Anterior cingulate cortex (tissue), 58 donors: ENCODE measurements at places on chromosomes 3 and 15.

DNA sequence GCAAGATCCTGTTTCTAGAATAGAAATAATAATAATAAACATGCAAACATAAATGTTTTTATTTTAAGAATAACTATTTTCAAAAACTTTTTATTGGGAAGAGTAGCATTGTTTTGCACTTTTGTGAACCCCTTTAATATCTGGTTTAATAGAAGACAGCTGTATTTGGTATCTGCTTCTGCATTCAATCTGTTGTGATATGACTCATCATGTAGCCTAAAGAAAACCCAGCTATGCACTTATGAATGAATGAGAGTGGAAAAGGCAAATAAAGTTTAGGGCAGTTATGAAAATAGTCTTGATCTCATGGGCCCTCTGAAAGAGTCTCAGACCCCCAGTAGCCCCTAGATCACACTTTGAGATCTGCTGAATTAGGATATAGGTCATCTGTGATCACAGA lies 100.4 kb upstream of the PPP2R3A start:
- DNase-seq = no peak

GRCh38 chr3:100603469-100603868 lies 5.9 kb upstream of the ADGRG7 start:
- no peak for DNase-seq

GRCh38 chr15:85475317-85475701 lies 94.9 kb downstream of the AKAP13 start:
- no peak for DNase-seq

- DNase-seq = no peak
These were observed 836.1 kb upstream of the CFAP20DC start for GRCh38 chr3:59885899-59886400.

DNA sequence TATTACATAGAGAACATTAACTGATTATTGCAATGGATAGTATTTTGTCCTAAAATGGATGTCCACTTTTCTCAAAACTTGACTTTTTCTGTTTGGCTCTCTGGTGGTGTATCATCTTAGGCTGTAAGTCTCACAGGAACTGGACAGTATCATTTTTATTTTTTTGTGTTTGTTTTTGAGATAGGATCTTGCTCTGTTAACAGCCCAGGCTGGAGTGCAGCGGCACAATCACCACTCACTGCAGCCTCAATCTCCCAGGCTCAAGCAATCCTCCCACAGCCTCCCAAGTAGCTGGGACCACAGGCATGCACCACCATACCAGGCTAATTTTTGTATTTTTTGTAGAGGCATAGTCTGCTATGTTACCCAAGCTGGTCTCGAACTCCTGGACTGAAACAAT lies 13.1 kb downstream of the CHST14 start:
- no peak for DNase-seq

DNA sequence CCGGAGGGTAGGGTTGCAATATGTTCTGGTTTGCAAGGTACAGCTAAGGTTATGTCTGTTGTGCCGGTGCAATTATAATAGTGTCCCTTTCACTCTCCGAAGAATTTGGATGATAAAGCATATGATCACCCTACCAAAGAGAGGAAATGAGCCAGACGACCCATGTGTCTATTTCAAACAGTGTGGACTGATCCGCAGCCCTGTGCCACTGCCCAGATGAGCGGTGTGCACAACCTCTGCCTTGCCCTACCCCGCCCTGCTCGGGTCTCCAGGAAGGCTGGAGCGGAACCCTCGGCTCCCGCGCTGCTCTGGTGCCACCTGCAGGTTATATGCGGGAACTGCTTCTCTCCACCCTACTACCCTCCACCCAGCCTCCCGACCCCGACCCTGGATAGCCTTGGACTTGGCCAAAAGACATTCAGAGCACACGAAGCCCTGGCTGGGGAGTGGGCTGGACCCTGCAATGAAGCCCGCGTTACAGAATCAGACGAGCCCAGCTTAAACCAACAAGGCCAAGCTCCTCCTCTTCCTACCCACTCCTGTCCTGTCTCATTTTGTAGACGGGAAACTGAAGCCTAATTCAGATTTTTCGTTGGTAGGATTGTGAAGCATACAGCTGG lies 68.4 kb upstream of the CHRNB4 start:
- DNase-seq = peak; percentile 50

DNA sequence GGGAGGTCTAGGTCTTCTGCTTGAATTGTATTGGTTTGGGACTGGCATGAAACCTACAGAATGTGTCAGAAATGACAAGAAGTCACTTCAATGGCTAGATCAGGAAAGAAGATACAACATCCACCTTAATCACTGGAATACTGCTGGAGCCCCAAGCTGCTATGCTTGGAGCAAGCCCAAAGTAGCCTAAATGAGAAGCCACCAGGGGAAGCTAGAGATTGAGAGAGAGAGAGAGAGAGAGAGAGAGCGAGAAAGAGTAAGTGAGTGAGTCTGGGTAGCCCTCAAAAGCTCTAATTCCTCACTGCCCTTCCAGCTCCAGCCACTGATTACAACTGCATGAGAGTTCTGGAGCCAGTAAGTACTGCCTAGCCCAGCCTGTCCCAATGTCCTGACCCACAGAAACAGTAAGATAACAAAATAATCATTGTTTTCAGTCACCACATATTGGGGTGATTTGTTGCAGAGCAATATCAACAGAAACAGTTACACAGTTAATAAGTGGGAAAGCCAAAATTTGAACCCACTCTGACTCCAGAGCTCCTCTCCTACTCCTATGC lies 529.2 kb upstream of the GOLIM4 start:
- no peak for DNase-seq

GRCh38 chr3:159821110-159821509 lies 167.5 kb upstream of the IL12A start:
- no peak for DNase-seq

DNA sequence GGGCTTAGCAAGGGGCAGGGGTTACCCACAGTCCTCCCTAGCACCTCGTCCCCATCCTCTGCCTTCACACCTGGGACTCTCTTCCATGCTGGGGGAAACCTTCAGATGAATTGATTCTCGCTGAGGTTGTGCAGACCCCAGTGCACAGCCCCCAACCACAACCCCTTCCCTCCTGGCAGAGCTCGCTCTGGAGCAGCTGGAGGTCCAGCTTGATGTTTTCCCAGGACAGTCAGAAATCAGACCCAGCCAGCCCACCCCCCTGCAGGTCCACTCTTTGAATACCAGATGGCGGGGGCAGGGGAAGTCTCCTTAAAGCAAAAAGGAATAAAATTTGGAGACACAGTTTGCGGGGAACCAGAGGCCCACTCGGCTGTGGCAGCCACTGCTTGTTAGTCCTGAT lies 234.4 kb downstream of the XXYLT1 start:
- DNase-seq = no peak

- no peak for DNase-seq
These were observed 255.9 kb downstream of the XXYLT1 start for GRCh38 chr3:195015021-195015420.

DNA sequence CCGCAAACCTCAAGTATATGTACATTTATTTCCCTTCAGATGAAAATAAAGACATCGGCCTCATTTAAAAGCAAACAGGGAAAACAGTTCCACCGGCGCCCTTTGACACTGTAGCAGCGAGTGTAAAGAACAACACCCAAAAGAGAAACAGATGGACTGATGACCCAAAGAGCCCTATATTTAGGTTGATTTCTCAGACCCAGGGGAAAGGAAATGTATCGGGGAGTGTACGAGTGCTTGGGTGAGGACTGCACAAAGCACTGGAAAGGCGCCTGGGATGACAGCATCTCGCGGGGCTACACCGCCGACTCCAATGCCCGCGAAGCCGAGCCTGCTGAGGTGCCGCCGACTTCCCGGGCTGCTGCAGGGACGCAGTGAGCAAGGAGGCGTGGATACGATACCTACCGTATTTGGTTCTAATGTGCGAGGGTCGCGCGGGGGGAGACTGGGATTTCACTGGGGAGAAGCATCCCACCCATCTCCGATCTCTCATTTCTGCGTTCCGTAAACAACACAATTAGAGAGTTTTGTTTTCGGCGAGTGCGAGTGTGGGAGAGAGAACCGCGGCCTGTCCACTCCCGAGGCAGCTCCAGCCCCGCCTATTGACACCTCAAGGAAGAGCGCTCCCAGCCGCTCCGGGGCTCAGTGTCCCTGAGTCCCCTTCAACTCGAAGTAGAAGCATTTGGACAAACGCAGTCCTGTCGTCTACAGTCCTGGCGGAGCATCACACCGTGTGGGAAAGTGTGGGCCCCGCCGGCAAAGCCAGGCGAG lies 2.0 kb downstream of the MECOM start:
- no peak for DNase-seq

DNA sequence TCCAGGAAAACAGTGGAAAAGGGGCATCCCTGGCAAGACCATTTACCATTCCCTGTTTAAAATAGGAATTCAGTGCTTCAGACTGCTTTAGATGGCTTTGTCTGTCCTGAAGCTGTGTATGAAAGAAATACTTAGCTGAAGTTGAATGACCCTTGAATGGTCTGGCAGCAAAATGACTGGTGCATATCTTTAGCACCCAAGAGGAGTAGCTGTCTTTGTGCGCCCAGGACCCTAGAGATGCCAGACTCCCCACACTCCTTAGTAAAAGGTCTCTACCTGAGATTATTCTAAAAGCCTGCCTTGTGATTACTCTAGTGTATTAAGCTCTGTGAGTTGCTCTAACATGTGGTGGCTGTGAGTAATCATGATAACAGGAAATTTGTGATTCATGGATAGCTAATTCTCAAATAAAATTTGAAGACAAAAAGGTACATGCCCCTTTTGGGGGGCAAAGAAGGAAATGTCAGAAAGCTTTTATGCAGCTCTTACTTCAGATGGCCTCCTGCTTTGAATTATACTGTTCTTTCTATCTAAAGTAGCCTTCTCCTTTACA lies 3.2 kb downstream of the MAPKBP1 start:
- no peak for DNase-seq

GRCh38 chr3:173529062-173529711 lies 131.6 kb downstream of the NLGN1 start:
- no peak for DNase-seq

DNA sequence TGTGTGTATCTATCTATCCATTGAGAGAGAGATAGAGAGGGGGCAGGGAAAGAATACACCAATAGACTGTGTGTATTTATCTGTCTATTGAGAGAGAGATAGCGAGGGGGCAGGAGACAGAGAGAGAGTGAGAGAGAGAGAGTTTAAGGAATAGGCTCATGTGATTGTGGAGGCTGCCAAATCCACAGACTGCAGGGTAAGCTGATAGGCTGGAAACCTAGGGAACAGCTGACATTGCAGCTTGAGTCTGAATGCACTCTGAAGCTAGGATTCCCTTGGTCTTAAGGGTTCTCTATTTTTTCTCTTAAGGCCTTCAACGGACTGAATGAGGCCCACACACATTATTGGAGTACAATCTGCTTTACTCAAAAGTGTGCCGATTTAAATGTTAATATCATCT lies 255.8 kb downstream of the EPHA3 start:
- no peak for DNase-seq

DNA sequence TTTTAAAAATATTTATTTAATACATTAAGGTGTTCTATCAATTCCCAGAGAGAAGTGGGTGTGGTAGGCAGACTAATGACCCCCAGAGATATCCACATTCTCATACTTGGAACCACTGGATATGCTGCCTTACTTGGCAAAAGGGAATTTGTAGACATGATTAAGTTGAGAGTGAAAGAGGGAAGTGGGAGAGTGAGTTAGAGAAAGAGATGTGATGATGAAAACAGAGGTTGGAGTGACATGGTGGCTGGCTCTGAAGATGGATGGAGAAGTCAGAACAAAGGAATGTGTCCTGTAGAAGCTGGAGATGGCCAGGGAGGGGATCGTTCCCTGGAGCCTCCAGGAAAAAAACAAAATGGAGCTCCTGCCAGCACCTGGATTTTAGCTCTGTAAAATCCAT lies 32.0 kb downstream of the TNFAIP8L3 start:
- DNase-seq = no peak

DNA sequence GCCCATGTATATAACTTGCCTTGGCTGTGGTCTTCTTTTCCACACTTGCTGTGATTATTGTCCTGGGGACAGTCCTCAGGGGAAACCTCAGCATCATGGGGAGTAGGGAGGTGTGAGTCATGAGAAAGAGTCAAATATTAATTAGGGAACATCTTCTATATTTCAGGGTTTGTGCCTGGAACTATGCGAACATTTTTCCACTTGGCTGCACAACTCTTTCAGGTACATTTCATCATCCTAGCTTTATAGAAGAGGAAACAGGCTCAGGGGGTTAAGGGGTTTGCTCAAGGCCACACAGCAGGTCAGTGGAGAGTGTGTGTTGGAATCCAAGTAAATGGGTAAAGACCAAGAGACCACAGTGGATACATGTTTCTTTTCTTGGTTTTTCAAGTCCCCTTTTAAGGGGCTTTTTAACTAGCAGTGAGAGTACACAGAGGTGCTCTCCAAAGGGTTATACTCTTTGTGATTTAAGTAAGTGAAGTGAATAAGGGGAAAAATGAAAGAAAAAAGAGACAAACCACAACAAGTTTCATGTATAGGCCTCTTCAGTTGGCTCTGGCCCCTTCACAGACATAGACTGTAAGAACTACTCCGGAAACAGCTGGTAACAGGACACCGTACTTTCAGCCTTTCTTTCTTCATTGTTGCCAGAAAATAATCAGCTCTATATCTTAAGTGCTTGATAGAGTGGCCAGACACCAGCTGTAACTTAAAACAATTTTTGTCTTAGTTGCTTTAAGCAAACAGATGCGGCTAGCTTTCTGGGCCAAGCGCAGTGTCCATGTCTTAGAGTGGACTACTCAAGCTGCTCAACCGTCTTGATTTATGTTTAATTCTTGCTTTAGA lies 64.6 kb downstream of the EEFSEC start:
- DNase-seq = no peak

GRCh38 chr3:53938645-53939044 lies 47.0 kb upstream of the SELENOK start:
- no peak for DNase-seq

GRCh38 chr3:180467177-180467576 lies 134.8 kb upstream of the TTC14 start:
- DNase-seq = no peak

- DNase-seq = no peak
These were observed 988 bp upstream of the NFKBIZ start for GRCh38 chr3:101848326-101848725.

- no peak for DNase-seq
These were observed 54.4 kb upstream of the KIF23 start for GRCh38 chr15:69359722-69360121.

GRCh38 chr15:62756326-62756994 lies 286.1 kb upstream of the TPM1 start:
- DNase-seq = no peak

DNA sequence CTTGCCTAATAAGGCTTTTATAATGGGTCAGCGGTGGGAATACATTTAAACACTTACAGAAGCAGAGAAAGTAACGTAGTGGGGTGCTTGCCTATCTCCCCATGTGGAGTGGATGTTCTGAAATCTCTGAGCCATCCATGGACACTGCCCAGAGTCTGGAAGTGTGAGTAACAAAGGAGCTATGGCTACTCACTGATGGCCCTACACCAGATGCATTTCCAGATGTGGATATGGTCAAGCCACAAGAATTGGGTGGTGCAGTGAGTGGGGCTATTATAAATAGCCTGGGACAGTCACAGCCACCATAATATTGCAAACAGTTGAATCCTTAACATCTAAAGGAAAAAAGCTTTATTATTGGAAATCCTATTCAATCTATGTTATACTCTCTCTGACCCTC lies 96.6 kb downstream of the CGNL1 start:
- no peak for DNase-seq
